Spinal cord (tissue), 10 donors: ENCODE measurements at places on chromosomes 1 and 21.

DNA sequence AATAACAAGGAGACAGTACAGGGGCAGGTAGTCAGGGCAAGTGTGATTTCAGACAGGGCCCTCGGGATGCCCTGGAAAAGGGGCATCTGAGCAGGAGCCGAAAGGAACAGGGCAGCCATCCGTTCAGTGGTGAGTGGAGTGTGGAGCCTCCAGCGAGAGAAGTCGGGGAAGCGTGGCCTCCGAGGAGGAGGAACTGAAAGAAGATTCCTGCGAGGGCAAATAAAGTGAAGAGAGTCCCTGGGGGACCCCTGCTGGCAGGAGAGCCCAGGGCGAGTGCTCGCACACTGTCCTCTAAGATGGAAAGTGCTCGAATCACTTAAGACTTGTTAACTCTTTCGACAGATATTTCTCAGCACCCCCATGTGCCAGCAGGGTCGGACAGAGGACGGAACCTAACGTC is 3.5 kb upstream of the UTS2 start:
- DNase-seq: no peak

DNA sequence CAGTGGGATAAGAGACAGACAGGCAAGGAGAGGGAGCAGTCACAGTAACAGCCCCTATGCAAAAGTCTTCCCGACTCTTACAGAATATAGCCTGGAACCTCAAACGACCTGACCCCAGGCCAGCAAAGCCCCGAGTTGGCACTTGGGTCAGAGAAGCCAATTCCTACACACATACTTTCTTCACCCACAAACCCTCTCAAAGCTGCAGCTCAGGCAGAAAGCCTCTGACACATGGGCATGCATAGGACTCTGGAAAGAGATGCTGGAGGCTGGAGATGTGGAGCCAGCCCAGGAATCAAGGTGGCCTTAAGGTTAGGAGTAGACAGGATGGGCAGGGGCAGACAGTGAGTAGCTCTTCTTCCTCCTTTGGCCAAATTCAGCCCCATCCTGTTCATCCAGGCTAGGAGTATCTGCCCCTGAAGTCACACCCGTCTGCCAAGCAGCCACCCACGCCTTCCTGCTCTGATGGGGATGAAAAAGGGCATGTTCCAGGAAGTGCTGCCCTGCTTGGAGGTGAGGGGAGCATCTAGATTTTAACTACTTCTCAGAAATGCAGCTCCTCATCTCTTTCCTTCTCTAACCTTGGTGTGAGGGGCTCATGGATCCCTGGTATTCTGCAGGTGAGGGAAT is 7.8 kb downstream of the SLC41A1 start:
- DNase-seq: no peak

- DNase-seq: no peak
Observed at GRCh38 chr1:117815926-117816325, 113.5 kb downstream of the GDAP2 start.

DNA sequence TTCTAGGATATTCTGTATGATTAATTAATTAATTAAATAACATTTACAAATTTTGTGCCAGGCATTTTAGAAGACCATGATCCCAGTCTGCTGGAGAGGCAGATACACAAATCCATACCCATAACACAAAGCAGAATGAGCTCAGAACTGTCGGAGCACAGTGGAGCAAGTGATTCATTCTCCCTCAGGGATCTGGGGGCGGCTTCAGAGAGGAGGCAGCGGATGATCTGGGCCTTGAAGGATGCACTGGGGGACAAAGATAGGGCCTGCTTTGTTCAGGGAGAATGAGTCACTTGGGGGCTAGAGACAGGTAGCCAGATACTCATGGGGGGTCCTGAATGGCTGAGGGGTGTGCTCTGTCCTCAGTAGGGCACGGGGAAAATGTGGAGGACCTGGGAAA is 50.9 kb upstream of the TRABD2B start:
- no peak for DNase-seq

GRCh38 chr1:190597294-190597693 is 119.6 kb upstream of the BRINP3 start:
- no peak for DNase-seq

GRCh38 chr1:79122521-79122920 is 116.0 kb upstream of the ADGRL4 start:
- DNase-seq: no peak

DNA sequence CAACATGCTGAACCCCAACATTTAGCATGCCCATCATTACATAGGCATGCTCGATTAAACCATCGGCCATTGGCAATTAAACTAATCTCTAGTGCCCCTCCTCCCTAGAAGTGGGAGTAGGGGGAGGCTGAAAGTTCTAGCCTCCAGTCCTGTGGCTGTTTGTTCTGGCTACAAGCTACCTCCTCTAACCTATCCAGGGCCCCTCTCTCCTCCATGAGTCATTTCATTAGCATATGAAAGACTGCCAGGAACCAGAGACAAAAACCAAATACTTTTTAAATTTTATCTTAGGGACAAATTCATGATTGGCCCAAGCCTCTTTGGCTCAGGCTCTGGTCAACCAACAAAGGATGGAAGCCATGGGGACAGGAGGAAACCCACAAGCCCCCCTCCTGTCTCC is 231.1 kb downstream of the CACNA1E start:
- no peak for DNase-seq

DNA sequence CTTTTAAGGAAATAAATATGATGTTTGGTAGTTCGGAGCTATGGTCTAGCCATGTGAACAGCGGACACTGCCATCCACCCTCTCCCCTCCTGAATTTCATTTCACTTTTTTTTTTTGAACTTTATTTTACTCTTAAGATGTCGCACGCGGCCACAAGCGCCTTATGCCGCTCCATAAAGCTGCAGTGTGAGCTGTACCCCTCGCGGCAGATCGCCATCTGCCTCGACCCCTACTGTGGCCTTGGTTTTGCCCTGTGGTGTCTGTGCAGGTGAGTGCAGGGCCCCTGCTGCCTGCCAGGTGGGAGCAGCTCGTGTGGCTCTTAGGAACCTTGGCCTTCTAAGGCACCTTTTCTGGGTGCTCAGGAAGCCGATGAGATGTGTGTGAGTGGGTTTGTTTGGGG is 48.1 kb downstream of the S100B start:
- DNase-seq: no peak

GRCh38 chr1:151368393-151369301 is 3.9 kb downstream of the SELENBP1 start:
- no peak for DNase-seq

GRCh38 chr1:180643693-180644092 is 11.9 kb downstream of the XPR1 start:
- DNase-seq: no peak

DNA sequence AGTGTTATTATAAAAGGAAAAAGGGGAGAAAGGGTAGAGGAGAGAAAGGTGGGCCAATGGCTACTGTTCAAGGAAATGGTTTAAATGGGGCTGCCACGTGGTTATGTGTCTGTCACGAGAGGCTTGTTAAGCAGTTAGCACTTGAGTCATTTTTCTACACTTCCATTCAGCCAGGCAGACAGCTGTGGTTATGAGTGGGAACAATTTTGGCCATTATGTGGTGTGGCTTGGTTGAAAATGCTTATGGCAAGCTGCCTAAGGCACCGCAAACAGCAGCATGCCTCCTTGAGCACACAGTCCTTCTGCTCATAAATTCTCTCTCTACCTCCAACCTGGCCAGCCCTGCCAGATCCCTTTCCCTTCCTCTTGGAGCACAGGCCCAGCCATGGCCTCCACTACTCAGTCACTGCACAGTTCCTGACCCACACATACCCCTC is 3.2 kb upstream of the SRM start:
- no peak for DNase-seq

DNA sequence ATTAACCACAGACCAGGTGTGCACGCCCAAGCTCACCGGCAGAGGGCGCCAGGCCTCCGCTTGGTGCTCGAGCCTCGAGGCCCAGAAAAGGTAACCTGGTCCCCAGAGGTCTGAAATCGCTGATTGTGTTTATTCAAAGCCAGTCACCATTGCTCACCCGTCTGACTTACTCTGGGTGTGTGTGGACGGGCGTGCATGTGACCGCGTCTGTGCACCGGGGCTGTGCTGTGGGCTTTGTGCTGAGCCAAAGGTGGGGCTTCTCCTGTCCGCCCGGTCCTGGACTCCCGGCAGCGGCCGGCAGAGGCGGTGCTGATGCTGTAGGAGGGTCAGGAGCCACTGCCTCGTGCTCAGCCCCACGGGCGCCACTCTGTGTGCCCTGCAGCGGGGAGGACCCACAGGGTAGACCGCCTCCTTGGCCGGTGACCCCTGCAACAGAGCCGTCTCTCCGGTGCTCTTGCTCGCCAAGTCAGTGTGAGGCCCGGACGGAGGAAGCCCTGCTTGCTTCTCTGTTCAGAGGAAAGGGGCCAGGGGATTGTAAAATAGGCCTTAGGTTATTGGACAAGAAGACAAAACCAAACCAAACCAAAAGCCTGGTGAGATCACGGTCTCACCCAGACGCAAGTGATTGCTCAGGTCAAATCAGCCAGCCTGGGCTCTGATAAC is 32.0 kb upstream of the BTG2 start:
- DNase-seq: no peak

DNA sequence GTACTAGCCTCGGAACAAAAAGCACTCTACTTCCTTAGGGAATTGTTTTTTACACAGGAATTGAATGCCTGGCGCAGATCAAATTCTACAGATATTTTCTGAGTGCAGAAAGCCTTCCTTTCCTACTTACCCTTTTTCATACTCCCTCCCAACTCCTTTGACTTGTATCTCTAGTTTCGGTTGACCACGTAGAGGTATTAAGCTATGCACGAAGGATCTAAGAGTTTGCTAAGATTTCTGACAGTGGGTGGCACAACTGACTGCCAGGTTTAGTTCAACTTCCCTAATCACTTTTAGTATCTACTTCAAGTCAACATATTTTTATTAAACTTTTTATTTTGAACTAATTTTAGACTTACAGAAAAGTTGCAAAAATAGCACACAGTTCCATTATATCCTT is 5.0 kb downstream of the TOR1AIP2 start:
- DNase-seq: no peak

- DNase-seq: no peak
Observed at GRCh38 chr21:45330075-45330781, 42.5 kb upstream of the POFUT2 start.
